ENCODE measurements at places on chromosomes 13 and 19. TPM values are rescaled to one million over a fixed set of nuclear protein-coding genes. Genes with fewer than 3 reads are reported as not detected.

The PIP5K1C gene
- polyA plus RNA-seq: 22.0 TPM

The ZNF416 gene
- 4.9 TPM for polyA plus RNA-seq

The CD177 gene
- polyA plus RNA-seq: 0.38 TPM

The CACNG8 gene
- 0.91 TPM for polyA plus RNA-seq

GRCh38 chr13:67273001-67273400 lies 42.9 kb upstream of the PCDH9 start:
- no peak for DNase-seq

DNA sequence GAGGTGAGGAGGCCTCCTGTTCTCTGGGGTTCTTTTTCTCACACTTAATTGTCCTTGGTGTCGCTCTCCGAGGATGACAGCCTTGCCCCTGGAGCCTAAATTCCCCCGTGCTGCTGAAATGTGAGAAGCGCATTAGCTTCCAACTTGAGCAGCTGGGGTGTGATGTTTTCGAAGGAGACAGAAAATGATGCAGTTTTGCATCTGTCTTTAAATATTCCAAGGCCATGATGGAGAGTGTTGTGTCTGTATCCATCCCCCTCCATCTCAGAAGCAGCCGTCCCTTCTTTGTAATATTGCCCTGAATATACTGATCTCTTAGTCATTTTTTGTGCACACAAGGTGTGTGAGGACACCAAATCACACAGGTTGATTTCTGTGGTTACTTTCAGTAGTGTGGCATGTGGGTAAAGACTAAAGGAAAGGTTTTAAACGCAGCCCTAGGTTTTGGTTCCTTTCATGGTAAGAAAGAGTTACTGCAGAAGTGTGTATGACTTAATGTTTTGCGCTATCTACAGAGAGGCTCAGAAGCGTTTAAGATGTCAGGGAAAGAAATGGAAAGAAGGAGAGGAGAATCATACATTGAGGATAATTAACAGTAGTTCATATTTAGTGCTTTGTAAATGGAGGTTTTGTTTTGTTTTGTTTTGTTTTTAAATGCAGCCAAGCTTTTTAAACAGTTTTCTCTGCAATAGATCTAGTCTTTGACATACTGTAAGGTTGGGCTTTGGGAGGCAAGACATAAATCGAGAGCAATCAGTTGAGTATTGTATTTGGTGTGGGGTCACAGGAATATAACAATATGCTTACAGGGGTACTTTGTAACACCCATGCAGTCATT lies 1.6 kb downstream of the NBEA start:
- no peak for DNase-seq

All from forelimb muscle (tissue), 1 donor.